Right kidney (tissue), 9 donors: ENCODE measurements at places on chromosomes 5 and 9.

DNA sequence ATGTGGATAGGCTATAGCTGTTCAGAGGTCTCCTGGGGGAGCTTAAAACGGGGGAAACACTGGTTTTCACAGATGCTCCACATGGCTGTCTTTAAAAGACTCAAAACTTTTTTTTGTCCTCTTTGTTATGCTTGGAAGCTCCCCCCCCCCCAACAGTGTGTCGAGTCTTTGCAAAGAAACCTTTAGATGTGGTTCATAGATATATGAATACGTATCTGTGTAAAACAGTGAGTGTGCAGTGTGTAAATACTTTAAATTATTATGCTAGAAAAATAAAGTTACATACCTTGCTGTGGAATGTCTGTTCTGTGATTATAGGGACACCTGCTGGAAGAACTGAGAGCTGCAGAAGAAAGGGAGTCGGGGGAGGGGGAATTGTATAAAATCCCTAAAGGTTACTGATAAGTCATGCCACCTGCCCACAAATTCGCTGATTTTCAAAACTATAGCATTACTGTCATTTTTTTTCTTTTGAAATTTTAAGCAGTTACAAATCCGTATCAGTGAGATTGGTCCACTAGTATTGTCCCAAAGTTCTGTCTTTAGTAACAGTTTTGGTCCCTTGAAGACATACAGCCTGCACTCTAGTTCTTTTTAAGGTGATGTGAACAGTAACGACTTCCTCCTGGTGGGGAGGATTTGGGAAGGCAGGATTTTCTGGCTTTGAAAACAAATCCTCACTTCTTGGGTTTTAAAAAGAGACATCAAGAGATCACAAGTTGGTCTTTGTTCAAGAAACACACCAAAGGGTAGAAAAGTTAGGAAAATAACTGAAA is 22.9 kb downstream of the RGMB start:
- DNase-seq, result peak; percentile 48

- DNase-seq, result no peak
These were observed 35.7 kb downstream of the ELL2 start for GRCh38 chr5:95925939-95926338.

DNA sequence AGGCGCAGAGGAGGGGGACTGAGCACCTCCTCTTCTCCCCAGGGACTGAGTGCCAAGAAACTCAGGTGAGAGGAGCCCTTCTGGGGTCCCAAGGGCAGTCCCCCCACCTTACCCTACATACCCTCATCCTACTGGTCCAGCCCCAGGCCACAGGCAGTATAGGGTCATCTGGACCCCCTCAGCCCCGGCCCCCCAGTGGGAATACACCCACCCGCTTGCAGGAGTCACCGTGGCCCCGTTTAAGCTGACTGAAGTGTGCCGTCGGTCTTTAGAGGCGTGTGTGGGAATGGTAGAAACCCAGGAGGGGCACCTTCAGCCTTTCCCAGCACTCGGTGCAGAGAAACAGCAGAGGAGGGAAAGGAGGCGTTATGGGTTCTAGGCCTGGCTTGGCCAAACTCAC is 30.8 kb downstream of the COL15A1 start:
- no peak for DNase-seq

GRCh38 chr5:148991566-148991965 is 71.3 kb downstream of the SH3TC2 start:
- no peak for DNase-seq

DNA sequence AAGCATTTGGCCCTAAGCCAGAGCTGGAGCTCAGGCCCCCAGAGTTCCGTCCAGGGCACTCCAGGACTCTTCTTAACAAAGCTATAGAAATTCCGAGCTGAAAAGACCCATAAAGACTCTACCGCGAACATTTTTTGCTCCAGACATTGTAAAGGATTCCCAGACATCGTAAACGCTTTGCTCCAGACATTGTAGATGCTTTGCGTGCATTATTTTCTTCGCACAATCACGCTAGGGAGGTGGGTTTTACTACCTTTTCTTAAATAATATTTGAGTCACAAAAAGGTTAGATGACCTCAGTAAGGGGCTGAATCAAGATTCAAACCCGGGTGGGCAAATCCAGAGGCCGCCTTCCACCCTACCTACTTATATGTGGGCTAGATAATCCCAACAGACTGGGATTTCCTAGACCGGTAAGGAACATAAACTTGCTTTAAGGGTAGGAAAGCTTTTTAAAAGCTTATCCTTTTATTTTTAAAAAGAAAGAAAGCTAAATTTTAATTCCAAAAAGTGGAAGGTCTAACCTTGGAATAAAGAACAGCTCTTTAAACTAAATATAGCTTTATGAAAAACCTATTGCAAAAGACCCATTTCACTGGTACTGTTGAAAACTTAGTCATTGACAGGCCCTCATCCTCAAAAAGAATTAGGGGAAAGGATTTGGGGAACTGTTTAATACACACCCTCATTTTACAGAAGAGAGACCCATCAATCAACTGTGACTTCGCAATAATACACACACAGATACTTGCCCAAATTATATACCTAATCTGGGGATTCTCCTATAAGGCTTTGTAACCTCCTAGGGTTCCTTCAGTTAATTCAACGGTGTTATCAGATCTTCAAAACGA is 822 bp upstream of the TNIP1 start:
- DNase-seq, result no peak

DNA sequence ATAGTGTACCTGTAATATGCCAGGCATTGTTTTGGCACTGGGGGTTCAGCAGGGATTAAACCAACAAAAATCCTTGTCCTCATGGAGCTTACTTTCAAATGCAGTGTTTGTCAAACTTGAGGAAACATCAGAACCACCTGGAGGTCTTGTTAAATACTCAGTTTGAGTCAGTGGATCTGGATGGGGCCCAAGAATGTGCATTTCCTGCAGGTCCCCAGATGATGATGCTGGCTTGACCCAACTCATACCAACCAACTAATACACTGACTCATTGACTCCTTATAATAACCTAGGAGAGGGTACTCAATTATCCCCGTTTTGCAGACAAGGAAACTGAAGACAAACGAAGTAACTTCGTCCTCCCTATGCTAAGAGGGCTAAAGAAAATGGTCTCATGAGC is 11.3 kb downstream of the WWC1 start:
- no peak for DNase-seq

- DNase-seq, result no peak
These were observed 562.6 kb downstream of the CAAP1 start for GRCh38 chr9:26329974-26330373.

- no peak for DNase-seq
These were observed 368.3 kb downstream of the EFNA5 start for GRCh38 chr5:107302441-107302840.

DNA sequence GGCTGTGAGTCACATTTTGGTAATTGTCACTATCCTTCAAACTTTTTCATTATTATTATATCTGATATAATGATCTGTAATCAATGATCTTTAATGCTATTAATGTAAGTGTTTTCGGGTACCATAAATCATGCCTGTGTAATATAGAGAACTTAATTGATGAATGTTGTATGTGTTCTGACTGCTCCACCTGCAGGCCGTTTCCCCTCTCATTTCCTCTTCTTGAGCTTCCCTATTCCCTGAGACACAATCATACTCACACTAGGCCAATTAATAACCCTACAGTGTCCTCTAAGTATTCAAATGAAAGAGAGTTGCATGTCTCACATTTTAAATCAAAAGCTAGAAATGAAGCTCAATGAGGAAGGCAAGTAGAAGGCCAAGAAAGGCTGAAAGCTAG is 420.9 kb upstream of the SGCD start:
- DNase-seq, result no peak

DNA sequence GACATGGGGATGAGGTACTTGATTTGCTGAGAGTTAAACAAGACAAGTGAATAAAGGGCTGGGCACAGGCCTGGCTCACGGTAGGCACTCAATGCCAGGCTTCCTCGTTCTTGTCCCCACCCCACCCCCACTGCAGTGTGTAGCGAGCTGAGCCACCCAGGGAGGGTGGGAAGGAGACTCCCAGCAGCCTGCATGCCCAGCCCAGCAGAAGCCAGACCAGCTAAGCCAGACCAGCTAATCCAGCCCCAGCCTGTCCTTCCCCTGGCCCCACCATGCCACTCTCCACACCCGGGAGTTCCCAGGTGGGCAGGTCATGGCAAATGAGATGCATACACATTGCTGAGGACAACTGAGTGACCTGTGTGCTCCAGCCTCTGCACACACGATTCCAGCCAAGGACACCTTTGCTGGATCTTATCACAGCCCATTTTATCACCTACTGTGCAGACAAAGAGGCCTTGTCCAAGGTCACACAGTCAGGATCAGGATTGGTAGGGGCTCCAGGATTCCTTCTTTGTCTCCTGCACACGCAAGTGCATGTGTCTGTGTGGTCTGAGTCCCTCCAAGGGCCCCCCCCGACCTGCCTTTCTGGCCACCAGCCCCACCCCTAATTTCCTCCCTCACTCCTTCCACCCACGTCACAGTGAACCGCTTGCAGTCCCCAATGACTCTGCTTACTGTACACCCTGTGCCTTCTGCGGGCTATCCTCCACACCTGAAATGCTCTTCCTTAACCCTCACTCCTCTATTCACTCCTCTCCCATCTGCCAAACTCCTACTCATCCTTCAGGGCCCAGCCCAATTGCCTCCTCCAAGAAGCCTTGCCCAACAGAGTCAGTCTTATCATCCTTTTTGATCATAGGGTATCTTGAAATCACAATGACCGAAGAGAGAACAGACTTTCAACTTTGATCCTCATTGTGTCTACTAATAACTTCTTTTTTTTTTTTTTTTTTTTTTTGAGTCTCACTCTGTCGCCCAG is 26.6 kb downstream of the DUSP1 start:
- DNase-seq, result no peak

DNA sequence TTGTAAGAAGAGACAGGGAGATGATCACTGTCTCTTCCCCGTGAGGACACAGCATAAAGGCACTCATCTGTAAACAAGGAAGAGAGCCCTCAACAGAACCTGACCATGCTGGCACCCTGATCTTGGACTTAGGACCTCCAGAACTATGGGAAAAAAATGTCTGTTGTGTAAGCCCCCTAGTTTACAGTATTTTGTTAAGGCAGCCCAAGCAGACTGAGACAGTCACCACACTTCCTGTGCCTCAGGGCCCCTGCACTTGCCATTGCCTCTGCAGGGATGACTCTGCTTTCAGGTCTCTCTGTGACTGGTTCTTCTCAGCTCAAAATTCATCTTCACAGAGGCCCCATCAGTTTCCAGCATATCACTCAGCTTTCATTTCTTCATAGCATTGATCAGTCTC is 372.1 kb downstream of the TLE1 start:
- no peak for DNase-seq

DNA sequence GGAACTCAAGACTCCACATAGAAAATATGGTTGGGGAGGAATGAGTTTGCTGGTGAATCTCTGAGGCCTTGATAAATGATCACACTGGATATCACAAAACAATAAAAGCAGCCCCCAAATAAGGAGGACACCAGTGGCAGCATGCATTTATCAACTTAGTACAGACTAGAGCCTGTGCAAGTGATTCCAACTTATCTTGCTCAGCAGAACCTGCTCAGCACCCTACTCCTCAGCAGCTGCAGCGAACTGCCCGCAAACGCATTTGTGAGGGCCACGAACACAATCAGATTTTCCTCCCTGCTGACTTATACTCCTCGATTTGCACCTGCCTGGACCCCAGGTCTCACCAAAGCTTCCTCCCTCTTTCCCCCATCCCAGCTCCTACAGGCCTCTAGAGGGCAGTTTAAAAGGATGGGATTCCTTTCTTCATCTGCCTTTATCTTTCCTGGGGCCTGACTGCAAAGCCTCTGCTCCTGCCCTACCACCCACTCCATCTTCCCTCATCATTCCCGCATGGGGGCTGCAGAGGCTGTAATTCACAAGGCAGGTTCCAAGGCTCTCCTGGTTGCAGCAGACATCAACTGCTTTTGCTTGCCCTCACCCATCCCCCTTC is 41.2 kb downstream of the ANKS6 start:
- DNase-seq, result no peak

DNA sequence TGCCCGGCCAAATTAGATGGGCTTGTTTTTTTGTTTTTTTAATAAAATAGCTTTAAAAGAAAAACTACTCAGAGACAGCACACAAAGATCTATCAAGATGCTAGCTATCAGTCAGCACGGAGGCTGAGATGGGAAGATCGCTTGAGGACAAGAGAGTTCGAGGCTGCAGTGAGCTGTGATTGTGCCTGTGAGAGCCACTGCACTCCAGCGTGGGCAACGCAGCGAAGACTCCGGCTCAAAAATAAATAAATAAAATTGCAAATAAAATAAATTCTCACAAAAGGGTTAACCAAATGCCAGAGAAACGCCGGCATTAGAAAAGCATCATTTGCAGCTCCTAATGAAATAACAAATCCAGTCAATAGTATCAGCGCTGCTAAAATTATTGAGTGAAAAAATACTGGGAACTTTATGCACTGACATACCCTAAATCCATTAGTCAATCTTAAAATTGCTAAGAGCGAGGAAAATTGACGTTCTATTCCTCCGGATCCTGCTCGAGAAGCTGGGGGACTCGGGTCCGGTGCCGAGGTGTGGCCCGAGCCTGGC is 681 bp downstream of the CPLANE1 start:
- no peak for DNase-seq

DNA sequence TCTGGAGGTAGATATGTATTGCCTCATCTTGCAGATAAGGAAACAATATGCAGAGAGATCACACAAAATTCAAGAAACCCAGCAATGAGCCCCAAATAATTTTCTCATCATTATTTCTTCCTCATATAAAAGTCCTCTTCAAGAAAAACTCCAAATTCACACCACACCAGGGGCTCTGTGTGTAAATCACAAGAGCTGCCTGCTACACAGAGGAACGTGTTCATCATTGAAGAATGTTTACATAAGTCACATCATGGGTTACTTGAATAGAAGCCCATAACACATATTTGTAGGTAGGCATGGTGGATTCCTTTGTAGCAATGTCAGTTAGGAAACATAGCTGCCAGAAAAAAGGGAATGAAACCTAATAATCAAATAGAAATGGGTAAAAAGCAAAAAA is 308.1 kb upstream of the TLE4 start:
- DNase-seq, result no peak

- DNase-seq, result peak; percentile 45
These were observed 104.2 kb downstream of the PPARGC1B start for GRCh38 chr5:149834246-149834855.

- DNase-seq, result no peak
These were observed 409.5 kb upstream of the MEF2C start for GRCh38 chr5:89292487-89292886.

DNA sequence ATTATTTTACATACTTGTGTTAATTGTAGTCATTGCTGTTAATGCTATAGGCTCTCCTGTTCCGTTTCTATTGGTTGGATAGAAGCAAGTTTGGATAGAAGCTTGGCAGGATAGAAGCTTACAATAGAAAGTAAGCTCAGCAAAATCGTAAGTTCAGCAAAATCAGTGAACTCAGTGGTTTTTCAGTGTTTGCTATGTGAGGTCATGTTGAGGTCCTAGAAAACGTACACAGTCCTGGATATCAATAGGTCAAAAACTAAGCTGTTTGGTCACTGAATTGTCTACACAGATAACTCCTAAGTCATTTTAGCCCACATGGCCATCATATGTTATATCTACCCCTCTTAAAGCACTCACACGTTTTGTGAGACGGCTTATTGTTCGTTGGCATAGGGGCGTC is 299.4 kb downstream of the MAN2A1 start:
- no peak for DNase-seq

DNA sequence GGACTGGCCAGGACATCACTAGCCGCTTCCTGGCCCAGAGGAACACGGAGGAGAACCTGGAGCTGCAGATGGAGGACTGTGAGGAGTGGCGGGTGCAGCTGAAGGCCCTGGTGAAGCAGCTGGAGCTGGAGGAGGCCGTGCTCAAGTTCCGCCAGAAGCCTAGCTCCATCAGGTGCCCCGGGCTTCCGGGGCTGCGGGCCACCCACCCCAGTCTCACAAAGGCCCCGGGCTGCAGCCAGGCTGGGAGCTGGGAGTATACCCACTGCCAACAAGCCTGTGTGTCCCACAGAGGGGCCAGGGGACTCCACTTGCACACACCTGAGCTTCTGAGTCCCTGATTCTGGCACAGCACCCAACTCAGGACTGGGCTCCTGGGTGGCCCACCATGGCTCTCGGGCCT is 1.7 kb upstream of the RABL6 start:
- no peak for DNase-seq
